Activated CD8-positive, alpha-beta memory T cell treated with anti-CD3 and anti-CD28 coated beads for 4 hours (primary cell): ENCODE measurements at places on chromosomes 16 and 17.

DNA sequence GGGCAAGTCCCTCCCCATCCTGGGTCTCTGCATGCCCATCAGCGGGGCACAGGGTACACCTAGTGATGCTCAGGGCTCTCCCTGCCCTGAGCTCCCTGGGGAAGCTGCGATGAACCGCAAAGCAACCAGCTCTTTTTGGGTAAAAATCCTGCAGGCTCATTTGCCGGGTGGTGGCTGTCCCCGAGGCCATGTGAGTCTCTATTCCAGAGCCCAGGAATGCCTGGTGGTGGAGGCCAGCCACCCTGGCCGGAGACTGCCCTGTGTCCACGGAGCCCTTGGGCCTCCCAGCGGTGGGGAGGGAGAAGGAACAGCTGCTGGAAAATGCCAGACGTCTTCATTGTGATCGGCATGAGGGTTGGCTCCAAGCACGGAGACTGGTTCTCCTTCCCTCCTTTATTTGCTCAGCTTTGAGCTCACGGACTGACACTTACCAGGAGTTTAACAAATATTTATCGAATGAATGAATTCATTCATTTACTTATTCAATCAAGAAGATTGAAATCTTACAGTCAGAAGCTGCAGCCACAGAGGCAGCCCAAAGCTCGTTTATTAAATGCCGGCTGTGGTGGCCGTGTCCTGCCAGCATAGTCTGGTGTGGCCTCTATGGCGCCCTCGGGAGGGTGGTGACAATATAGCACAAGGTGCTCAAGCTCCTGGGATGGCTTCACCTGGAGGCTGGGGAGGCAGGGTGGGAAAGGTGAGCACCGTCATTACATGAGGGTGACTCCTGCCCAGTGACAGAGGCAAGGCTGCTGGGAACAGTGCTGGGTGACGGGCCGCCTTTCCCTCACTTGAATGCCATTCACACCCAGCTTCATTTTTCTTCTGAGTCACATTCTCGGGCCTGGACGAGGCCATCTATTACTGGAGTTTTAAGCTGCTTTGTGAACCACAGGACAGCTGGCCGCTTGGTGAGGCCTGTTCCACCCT is 31.1 kb upstream of the JPH3 start:
- no peak for DNase-seq

- DNase-seq = no peak
Measured at GRCh38 chr16:56777482-56777881, 47.6 kb downstream of the NUP93 start.

DNA sequence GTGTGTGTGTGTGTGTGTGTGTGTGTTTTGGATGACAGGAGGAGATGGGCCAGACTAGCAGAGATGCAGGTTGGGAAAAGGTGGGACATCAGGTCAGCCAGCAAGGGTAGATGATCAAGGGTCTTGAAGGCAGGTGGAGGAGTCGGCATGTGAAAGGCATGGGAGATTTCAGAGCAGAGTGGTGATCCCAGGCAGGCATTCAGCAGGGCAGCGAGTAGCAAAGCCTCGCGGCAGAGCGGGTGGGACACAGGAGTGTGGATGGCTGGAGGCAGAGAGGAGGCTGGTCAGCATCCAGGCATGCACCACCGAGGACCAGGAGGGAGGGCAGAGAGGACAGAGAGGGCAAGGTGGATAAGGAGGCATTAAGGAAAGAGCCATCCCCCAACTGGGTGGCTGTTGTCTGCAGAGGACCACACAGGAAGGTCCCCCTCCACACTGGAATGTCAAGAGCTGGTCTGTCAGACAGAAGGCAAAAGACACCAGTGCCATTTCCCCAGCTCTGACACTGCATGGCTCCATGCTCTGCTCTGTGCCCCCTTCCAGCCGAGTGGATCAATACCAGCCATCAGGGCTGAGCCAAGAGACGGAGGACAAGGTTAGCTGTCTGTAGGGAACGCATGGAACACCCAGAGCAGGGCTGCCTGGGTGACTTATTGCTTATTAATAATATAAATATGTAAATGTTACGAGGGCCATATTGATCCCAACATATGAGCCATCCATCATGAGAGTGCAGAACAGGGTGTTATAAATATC is 74.8 kb upstream of the RPL38 start:
- no peak for DNase-seq

- no peak for DNase-seq
Measured at GRCh38 chr17:70049801-70050591, 25.0 kb upstream of the KCNJ16 start.

GRCh38 chr16:68384288-68385161 is 63.8 kb downstream of the SMPD3 start:
- DNase-seq = no peak

DNA sequence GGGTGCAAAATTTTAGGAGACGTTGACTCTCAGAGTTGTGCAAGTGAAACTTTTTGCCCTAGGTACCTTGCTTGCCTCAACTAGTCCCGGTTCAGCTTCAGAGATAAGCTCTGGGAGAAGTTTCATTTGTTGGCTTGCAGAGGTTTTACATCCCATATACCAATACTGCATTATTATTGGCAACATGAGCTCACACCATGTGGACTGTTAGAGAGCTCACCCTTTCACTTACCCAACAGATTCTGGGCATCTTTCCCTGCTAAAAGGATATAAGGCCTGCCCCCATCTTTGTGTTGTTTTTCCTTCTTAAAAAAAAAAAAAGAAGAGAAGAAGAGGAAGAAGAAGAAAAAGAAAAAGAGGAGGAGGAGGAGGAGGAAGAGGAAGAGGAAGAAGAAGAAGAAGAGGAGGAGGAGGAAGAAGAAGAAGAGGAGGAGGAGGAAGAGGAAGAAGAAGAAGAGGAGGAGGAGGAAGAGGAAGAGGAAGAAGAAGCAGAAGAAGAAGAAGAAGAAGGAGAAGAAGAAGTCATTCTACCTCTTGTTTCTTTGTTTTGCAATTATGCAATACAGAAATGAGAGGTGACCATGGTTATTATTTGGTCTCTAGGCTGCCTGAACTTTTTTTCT is 292.6 kb upstream of the IRX3 start:
- no peak for DNase-seq

- DNase-seq = no peak
Measured at GRCh38 chr17:76193591-76193990, 46.7 kb downstream of the RNF157 start.

- no peak for DNase-seq
Measured at GRCh38 chr17:4823373-4824089, 9.6 kb upstream of the MINK1 start.

DNA sequence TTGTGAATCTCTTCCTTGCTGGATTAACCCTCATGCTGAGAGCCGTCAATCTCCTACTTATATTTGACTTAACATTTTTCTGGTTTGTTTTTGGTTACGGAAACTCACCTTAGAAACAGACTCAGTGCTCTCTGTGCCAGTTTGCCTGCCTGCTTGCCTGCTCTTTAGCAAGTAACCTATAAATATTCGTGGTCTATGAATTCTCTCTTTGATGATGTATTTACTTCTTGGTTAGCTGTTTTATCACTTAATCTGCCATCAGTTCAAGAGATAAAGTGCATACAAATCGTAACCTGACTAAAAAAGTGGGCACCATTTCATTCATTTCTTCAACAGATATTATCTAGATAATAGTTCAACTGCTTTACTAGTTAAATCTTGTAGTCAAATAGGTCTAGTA is 26.7 kb downstream of the CYB5B start:
- no peak for DNase-seq

GRCh38 chr17:66275651-66276050 is 26.8 kb upstream of the PRKCA start:
- no peak for DNase-seq

DNA sequence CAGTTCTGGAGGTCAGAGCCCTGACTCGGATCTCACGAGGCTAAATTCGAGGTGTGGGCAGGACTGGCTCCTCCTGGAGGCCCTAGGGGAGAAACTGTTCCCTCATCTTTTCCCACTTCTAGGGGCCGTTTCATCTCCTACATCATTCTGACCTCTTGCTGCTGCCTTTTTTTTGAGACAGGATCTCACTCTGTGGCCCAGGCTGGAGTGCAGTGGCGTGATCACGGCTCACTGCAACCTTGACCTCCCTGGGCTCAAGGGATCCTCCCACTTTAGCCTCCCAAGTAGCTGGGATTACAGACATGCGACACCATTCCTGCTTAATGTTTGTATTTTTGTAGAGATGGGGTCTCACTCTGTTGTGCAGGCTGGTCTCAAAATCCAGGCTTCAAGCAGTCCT is 244.1 kb upstream of the GSE1 start:
- no peak for DNase-seq

GRCh38 chr17:50348522-50349242 is 2.8 kb downstream of the XYLT2 start:
- no peak for DNase-seq

DNA sequence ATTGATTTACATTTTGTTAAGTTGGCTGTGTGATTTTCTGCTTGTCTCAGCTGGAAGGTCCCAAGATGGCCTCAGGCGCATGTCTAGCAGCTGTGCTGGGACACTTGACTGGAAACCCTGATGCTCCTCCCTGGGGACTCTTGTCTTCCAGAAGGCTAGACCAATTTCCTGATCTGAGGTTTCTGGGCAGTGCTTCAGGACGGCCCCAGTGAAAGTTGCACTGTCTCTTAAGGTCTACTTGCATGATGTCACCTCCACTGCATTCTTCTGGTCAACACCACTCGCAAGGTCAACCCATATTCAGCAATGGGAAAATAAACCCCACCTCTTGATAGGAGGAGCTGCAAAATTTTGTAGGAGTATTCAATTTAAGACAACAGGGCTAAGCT is 116.0 kb downstream of the SALL1 start:
- DNase-seq = no peak

DNA sequence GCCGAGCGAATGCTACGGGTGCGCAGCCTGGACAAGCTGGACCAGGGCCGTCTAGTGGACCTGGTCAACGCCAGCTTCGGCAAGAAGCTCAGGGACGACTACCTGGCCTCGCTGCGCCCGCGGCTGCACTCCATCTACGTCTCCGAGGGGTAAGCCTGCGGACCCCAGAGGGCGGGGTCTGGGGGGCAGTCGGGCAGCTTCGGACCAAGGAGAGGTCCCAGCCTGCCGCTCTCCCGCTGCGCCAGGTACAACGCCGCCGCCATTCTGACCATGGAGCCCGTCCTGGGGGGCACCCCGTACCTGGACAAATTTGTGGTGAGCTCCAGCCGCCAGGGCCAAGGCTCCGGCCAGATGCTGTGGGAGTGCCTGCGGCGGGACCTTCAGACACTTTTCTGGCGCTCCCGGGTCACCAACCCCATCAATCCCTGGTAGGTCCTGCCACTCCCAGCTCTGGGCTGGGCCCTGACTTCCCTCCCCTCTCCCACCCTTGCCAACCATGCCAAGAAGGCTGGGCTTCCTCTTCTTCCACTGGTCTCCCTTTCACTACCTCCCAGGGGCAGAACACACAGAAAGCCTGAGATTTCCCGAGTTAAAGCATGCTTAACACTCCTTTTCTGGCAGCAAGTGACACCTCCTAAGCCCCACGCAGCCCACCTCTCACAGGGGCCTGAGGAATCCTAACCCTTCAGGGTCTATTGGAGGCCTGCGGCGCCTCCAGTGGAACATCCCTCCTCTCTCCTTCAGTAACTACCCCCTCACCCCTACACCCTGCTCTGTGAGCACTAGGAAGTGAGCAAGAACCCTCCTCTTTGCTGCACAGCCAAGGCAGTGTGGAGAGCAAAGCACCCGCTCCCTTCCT is 3.2 kb downstream of the NAGS start:
- no peak for DNase-seq

GRCh38 chr16:1362807-1363206 is 11.1 kb downstream of the GNPTG start:
- no peak for DNase-seq

- DNase-seq = no peak
Measured at GRCh38 chr16:88790312-88791211, 5.5 kb upstream of the PIEZO1 start.

DNA sequence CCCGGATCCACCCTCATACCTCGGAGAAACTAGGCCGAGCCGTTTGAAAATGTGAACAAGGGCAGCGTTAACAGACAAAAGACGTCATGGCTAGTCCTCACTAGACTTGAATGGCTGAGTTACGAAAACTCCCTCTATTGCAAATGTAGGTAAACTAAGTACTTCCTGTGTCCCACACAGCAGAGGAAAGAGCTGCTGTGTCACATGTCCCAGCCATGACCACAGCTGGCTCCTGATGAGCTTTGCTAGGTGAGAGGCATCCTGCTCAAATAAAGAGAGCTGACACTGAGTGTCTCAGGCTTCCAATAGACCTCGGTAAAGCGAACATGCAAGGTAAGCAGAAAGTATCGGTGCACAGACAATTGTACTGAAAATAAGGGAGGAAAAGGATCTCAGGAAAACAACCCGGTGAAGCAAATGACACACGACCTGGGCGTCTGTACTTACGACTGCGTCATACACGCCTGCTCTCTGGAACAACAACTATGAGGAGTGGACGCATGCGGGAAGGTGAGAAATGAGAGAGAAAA is 26.0 kb downstream of the TMEM204 start:
- DNase-seq = no peak

DNA sequence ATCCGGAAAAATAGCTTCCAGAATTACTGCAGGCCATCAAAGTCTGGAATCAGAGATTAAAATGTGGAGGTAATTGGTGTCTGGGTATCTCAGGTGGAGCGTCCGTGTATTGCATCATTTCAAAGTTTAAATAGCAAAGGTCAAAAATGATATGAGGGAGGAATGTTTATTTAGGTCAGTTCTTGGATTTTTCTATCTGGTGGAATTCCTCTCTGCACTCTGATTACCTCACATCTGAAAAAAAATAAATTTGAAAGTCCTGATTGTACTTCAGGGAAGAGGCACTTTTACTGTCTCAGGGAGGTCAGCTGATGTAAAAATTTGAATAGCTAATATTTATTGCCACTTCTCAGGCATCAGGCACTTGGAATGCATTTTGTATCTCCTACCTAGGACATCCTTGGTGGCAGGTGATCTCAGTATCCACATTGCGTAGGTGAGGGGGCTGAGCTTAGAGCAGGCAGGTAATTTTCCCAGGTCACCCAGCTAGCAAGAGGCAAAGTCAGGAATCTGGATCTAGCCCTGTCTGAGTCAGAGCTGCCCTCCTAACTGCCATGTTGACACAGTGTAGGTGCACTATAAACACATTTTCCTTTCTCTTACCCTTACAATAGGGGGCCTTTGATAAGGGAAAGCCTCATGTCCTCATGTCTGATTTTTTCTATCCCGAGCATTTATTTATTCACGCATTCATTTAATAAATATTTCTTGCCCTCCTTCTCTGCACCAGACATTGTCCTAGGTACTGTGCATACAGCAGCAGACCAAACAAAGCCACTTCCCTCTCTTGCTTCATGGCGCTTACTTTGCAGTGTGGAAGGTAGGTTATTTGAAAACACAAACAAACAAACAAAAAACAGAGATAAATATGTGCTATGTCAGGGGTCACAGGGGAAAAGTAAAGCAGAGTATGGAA is 454.3 kb downstream of the HAPSTR1 start:
- DNase-seq = no peak

- peak; percentile 50 for DNase-seq
Measured at GRCh38 chr17:47946929-47947397, 5.6 kb downstream of the PNPO start.

GRCh38 chr17:61140081-61140786 is 259.4 kb upstream of the TBX2 start:
- DNase-seq = no peak
